ENCODE measurements at places on chromosomes 6 and 20. TPM values are rescaled to one million over a fixed set of nuclear protein-coding genes. Genes with fewer than 3 reads are reported as not detected.

FAM184A gene
- 13.2 TPM for total RNA-seq

PEX6 gene
- 47.5 TPM for total RNA-seq

SEMG2 gene
- not detected for total RNA-seq

- DNase-seq: no peak
Measured at GRCh38 chr6:105226598-105227294, 46.9 kb upstream of the POPDC3 start.

DNA sequence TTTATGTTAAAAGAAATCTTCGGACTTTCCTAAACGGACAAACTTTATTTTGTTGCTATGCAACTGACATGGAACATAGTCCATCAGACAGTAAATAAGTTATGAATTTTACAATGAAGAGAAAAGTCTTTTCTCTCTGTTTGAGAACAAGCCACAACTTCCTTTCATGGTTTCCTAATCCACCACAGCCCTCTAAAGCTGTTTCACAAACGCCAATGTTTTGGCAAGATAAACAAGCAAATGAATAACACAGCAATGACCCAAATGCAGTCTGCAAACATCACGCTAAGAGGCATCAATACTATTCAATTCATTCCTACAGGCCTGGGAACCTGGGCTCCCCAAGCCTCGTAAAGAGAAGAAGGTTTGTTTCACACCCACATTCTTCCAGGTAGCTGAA lies 60.4 kb downstream of the HAO1 start:
- no peak for DNase-seq

- no peak for DNase-seq
Measured at GRCh38 chr6:21899708-21900107, 306.2 kb downstream of the SOX4 start.

GRCh38 chr6:29708432-29709179 lies 14.6 kb upstream of the HLA-F start:
- no peak for DNase-seq
